ENCODE measurements at places on chromosomes 7 and 10.

DNA sequence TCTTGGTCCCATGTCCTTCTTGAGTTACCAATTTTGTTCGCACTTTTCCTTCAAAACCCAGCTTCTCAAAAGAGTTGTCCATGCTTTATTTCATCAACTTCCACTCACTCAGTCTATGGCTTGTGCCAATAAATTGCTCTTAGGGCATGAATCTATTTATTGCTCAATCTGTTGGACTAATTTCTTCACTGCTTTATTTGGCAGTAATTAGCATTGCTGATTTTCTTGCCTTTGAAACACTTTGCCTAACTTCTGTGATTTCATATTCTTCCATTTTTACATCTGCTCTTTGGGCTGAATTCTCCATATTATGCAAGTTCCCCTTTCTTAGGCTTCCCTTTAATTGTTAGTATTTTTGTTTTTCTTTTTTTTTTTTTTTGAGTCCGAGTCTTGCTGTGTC lies 16.8 kb downstream of the DLD start:
- DNase-seq: no peak

DNA sequence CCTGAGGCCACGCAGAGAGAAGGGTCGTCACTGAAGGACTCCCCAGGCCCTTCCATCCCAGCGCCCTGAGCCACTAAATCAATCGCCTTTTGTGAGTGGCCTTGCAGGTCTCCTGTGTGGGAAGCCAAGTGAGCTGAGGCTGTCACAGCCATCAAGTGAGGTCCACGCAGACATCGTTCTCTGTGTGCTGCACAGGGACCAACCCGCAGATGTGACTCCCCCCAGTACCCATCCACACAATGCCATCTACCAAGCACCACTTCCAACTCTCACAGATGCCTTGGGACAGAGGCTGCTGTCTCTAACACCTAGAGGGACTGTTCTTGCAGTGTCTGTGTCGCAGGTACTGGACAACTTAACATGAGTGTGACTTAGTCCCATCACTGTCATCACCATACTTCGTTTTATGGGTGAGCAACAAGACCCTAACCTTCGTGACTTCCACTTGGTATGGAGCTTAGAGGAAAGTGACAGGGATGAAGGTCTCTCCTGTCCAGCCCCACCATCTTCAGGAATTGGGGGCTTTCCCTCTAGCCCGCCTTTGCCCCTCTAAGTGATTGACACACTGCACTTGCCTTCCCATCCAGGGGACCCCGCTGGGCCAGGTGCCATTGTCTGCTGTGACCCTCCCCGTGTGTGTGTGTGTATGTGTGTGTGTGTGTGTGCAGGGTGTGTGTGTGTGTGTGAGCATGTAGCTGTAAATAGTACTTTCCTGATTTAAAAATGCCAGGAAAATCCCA lies 51.4 kb upstream of the TMEM72 start:
- DNase-seq: no peak

DNA sequence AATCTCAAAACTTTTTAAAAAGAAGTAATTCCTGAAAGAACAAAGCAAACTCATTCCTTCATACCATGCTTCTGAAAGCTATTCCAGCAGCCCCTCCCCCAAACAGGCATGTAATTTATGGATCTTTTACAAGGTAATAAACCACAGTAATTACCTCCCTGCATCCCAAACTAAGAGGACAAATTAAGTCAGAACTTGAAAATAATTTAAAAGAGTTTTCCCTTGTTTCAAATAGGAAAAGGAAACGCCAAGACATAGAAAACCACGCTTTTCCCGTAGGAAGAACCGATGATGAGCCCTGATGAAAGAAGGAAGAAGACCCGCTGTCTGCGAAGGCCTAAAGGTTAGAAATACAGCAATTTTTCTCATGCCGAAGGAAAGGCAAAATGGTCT lies 8.9 kb downstream of the HOXA4 start:
- no peak for DNase-seq

DNA sequence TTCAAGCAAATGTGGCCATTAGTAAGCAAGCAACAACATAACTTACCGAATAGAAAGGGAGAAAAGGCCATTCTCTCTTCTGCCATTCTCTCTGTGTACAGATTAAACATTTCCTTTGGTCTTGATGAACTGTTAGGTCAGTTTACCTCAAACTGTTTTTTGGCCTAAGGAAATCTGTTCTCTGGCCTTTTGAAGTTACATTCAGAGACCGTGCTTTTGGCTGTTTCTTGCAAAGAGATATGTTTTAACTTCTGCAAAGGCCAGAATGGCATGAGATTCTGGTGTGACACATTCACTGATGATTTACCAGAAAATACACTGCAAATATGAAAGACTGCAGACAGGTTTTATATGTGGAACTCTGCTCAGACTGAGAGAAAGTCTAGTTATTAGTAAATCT lies 22.2 kb downstream of the AHR start:
- DNase-seq: no peak

GRCh38 chr10:12705943-12706342 lies 295.6 kb downstream of the CCDC3 start:
- no peak for DNase-seq

DNA sequence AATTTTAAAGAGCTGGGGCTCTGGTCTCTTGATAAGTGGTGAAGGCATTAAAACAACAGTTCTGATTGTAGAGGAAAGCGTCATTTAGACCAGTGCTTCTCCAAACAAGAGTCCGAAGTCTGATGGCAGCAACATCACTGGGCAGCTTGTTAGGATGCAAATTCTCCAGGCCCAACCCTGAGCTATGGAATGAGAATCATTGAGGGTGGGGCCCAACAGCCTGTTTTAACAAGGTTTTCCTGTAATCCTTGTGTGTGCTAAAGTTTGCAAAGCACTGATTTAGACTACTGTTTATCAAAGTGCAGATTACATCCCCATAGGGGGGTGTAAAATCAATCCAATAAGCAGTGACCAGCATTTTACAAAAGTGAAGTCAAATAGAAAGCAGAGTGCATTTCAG lies 2.6 kb upstream of the ZNRF2 start:
- no peak for DNase-seq
